SW 1271 (cell line): ENCODE measurements at places on chromosomes 5 and 9.

DNA sequence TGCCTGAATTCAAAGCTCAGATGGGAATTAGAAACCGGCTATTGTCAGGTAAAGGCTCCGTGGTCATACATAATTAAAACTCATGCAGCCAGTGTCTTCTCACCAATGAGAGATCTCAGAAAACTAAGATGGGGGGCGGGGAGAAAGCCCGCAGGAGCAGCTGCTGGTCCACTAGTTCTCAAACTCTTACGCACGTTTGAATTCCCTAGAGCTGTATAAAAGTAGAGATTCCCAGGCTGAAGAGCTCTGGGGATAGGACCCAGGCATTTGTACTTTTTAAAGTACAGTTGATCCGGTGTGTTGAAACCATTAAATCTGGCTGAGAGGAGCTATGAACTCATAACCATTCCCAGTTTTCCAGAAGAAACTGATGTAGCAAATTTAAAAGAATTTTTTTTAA, 68.5 kb downstream of the FRMD3 start:
- DNase-seq: no peak

- no peak for DNase-seq
These were observed 17.7 kb upstream of the INPP5E start for GRCh38 chr9:136457326-136457725.

DNA sequence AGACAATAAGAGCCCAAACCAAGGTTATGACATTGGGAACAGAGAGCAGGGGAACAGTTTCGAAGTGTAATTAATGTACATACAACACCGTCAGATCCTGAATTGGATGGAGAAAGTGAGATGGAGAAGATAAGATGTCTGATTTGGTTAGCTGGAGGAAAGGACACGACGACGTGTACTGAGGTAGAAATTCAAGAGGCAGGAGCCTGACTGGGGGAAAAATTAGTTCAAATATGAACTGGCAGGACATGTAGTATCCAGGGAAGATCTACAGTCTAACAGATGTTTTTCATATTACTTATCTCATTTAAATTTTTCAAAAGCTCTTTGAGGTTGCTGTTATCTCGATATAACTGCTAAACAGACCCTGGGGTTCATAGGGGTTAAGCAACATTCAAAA, 114.7 kb downstream of the TMEM232 start:
- no peak for DNase-seq

GRCh38 chr5:33409435-33410170, 31.2 kb upstream of the TARS1 start:
- no peak for DNase-seq

DNA sequence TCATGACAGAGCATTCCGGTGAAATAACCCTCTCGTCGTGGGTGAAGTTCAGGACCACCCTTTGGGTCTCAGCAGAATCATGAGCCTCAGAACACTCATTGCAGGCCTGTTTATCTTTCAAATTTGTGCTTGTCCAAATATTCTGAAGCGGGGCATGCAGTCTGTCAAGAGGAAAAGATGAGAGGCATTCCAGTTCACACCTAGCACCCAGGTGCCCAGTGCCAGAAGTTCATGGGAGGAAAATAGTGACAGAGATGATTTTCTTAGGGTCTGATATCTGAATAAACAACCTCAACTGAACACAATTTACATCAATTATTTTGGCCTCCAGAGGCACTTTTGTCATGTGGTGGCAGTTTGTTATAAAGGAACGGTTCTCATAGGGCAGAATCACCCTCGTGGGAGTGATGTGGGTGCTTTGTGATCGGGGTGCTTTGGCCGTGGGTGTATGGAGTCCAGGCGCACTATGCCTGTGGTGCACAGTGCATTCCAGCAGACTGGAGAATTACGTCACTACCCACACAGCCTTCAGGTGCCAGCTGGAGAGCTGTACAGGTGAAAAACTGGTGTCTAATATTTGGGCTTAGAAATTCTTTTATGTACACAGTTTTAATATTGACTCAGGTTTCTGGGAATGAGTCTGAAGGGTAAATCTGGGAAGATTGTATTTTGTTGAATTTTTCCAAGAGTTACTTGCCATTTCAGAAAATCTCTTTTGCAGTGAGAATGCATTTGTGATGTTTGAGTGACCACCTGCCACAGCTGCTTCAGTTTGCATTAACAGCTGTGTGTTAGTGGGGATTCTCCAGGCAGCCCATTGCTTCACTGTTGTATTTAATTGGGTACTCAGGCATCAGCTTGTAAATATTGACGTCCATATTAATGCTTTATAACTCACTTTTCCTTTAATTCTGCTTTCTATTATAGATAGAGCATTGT, 289.3 kb downstream of the FANCC start:
- DNase-seq: no peak

- DNase-seq: no peak
These were observed 466.9 kb downstream of the DMRTA1 start for GRCh38 chr9:22913518-22913917.

GRCh38 chr9:113349445-113350094, at the start of gene BSPRY:
Gene BSPRY (plus strand): TSS chr9:113349541. CDS start chr9:113349580, 39 bp downstream.
- no peak for DNase-seq

- no peak for DNase-seq
These were observed 865.0 kb downstream of the NR2F1-AS1 start for GRCh38 chr5:92715946-92716520.

GRCh38 chr5:14366763-14367162, 214.8 kb upstream of the OTULINL start:
- DNase-seq: no peak

- no peak for DNase-seq
These were observed 853.7 kb downstream of the TAF11L14 start for GRCh38 chr5:18487928-18488480.

DNA sequence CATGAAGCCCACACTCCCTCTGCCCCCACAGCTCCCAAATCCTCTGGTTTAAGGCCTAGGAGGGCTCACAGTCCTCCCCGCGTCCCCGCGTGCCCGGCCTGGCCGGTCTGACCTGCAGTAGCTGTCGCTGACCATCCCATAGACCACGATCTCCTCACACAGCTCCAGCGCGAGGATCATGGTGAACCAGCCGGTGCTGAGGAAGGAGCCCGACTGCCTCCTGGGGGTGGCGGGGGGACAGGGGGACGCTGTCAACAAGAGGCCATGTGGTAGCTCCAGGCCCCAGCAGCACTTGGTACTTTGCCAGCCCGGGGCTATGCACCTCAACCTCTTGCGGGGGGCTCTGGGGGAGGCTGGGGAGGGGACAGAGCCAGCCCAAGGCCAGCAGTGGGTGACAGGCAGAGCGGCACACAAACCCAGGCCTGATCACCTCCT, 7.0 kb downstream of the ST6GALNAC4 start:
- no peak for DNase-seq

DNA sequence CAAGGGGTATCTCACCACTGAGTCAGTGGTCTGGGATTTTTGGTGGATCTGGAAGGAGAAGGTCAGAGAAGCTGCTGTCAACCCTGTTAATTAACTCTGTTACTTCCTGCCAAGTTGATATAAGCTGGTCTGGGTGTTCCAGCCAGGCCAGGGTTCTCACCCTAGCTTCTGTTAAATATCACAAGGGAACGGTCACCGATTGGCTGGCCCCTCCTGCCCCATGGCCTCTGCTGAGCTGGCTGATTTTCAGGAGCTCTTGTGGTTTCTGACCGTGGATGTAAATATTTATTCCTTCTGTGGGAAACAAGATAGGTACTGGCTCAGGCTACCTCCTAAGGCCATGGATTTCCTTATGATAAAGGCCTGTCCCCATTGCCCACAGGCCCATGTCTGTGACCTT, 1.0 kb downstream of the ADAMTS13 start:
- DNase-seq: no peak

DNA sequence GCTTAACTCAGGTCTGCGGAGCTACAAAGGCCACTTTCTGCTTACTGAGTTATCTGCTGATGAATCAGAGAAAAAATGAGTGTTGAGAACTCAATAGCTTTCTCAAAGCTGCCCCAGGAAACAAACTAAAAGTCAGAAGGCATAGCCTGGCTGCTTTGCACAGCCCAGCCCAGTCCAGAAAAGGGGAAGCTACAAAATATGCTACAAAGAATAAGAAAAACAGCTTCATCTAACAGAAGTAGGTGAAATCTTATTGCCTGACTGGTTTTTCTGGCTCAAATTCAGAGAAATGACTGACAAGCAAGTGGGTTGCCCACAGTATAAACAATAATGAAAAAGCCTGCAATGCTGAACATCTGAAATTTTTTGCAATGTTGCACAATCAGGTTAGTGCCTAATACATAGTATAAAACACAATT, 156.2 kb downstream of the PPP2R2B start:
- no peak for DNase-seq

DNA sequence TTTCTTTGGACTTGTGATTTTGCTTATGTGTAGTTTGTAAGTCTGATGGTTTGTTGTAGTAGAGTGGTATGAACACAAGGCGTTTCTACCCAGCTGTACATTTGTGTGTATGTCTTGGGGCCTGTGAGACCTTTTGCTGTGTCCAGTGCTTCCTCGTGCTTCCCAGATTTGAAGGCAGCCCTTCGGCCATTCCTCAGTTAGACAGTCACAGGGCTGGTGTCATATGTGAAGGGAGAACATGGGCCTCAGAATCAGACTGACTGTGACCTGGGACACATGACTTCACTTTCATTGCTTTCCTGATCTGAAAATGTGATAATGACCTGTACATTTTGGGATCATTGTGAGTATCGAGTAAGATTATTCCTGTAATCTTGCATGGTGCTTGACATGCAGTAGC, 140.0 kb downstream of the TRIO start:
- DNase-seq: no peak
